ENCODE measurements at places on chromosomes 4 and X. TPM values are rescaled to one million over a fixed set of nuclear protein-coding genes. Genes with fewer than 3 reads are reported as not detected.
A peak's percentile ranks its signal among the peaks of the same experiment; 100 is the strongest.

- DNase-seq: no peak
Measured at GRCh38 chr4:184395971-184396391, 78.4 kb downstream of the IRF2 start.

RHOXF1 gene
- total RNA-seq: not detected

- DNase-seq: no peak
Measured at GRCh38 chr4:62627141-62627540, 1427.0 kb downstream of the ADGRL3 start.

ANXA3 gene
- total RNA-seq: 1.9 TPM

DNA sequence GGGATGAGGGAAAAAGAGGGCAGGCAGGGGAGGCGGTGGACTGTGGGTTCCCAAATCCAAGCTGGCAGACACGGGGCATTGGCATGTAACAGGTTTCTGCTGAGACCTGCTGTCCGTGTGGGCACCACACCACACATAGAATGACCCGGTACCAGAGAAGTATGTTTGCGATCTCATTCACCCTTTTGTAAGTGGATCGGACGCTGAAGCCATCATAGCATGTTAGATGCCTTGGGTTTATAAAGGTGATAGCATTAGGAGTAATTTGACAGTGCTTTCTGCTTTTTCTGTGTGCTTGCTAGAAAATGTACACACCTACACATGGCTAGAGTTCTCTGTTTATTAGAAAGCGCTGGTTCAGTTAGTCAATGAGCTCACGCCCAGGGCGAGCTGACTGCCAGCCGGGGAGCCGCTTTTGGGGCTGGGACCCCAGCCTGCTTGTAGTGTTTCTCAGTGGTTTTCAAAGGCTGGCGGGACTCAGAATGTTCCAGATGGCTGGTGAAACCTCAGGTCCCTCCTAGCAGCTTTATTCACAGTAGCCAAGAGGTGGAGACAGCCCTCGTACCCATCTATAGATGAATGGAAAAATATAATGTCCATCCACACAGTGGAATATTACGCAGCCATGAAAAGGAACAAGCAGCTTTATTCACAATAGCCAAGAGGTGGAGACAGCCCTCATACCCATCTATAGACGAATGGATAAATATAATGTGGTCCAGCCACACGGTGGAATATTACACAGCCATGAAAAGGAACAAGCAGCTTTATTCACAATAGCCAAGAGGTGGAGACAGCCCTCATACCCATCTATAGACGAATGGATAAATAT lies 579 bp downstream of the IL3RA start:
- DNase-seq: peak; percentile 68

DNA sequence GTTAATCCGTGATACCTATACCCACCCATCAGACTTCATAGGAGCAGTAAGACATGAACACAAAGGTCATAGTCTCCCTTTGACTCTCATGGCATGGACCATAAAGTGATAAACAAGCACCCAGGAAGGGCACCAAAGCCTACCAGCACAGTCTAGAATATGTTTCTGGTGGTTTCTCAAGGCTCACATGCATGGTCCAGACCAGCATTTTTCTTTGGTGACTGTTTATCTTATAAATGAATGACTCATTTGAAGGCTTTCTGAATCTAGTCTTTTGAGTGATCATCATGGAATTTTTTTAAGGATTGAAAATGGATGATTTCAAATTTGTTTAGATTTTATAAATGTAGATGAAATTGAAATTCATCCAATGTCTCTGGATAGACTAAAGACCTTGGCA lies 32.0 kb upstream of the AMELX start:
- no peak for DNase-seq

- no peak for DNase-seq
Measured at GRCh38 chrX:150958177-150958576, 25.0 kb upstream of the HMGB3 start.

DNA sequence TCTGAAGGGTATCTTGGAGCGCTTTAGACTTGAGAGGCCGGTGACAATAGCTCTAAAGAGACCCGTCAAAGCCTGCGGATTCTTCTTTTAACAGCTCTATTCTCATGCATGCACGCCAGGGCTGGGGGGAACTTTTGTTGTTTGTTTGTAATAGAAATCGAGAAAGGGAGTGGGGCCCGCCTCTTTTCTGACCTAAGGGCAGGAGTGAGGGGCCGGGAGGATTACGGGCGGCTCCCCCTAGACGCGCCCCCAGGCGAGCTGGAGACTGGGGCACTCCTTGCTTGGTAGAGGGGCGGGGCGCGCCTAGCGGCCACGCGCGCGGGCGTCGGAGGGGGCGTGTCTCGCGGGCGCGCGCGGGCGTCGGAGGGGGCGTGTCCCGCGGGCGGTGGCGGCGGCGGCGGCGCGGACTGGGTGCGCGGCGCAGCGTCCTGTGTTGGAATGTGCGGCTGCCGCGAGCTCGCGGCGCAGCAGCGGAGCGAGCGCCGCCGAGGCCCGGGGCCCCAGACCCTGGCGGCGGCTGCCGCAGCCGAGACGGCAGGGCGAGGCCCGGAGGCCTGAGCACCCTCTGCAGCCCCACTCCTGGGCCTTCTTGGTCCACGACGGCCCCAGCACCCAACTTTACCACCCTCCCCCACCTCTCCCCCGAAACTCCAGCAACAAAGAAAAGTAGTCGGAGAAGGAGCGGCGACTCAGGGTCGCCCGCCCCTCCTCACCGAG lies at the start of gene REST:
Gene REST, plus strand, starts transcription at position 412 of the 717 bp plus-strand sequence. CDS start 2,739 bp downstream, outside the sequence.
- peak; percentile 96 for DNase-seq

LGI2 gene
- total RNA-seq: not detected

FGF5 gene
- not detected for total RNA-seq

SPATA4 gene
- 0.12 TPM for total RNA-seq

DNA sequence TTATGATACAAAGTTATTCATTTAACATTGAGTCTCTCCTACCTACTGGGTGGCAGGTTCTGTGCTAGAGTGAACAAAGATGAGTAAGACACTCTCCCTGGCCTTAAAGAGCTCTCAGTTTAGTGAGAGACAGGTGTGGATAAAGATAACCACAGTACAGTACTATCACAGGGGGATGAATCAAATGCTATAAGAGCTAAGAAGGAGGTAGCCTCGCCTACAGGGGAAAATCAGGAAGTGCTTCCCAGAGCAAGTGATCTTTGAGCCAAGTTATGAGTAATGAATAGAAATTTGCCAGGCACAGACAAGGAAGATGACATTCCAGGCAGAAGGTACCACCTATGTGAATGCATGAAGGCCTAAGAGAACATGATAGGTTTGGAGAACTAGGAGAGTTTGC lies 3.4 kb upstream of the IGBP1 start:
- DNase-seq: no peak

DNA sequence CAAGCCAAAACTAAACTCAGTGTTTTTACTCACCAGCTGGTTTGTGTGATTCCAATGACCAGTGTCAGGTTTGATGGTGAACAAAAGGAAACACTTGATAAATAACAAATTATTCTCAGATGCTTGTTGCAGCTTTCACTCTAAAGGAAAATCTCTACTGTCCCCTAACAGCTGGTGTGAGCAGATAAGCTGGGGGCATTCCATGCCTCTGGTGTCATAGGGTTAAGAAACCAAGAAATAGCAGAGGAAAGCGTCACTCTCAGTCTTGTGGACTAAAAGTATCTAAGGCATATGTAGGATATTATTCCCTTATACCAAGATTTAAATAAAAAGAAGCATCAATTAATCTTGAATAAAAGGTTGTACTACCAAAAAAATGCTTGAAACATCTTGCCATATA lies 24.3 kb downstream of the TRPC5 start:
- DNase-seq: no peak

DNA sequence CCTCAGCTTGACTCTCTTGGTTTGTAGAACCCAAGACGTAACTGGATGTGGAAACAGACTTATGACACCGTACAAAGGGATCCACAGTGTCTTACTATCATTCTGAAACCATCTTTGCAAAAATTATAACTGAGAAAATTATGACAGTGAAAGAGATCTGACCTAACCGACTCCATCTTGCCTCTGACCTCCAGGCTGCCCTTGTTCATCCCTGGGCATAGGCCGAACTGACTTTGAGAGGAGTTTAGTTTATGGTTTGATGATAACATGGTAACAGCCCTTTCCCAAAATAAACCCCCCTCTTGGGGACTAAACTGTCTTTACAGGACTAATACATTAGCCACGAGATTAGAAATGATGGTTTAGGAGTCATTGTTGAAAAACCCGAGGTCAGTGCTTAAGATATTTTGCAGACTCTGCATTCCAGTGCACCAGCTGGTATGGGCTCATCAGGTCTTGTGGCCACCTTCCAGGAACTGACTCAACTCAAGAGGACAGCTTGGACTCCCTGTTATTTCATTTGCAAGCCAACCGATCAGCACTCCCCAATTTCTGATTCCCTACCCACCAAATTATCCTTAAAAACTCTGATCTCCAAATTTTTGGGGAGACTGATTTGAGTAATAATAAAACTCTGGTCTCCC lies 49.6 kb downstream of the CASP3 start:
- DNase-seq: no peak

ASMT gene
- not detected for total RNA-seq

GRCh38 chrX:33134164-33134563 lies 77.2 kb downstream of the DMD start:
- DNase-seq: no peak

AVPR2 gene
- not detected for total RNA-seq

SYAP1 gene
- 19.6 TPM for total RNA-seq

DNA sequence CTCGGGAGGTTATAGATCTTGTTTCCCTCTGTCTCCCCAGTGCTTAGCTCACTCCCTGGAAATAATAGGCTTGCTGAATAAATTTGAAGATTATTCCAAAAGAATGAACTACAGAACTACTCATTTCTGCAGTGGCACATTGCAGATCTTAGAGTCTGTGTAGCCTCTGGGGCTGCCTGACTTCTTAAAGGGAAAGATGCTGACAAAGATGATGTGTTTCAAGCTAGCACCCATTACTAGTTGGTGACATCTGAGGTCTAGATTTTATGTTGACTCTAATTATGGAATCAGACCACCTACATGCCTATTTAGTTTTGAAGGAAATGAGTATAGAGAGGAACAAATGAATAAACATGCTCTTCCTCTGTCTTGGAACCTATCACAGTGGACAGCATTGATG lies 123.7 kb upstream of the KCNIP4 start:
- DNase-seq: no peak

DNA sequence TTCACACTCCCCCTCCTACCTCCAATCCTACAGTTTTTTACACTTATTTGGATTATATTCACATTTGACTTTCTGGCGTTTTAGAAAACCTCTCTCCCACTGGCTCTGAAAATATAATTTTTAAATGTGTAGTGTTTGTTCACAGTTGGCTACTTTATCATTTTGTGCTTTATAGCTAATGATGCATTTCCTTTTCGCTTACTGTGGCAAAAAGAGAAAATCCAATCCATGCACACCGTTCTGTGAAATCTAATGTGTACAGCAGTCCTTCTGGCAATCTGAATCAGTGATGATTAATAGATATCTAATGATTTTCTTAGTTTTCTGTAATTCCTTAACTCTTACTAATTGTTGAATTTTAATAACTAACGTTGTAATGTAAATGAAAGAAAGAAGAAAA lies 271.5 kb downstream of the ARAP2 start:
- no peak for DNase-seq

DNA sequence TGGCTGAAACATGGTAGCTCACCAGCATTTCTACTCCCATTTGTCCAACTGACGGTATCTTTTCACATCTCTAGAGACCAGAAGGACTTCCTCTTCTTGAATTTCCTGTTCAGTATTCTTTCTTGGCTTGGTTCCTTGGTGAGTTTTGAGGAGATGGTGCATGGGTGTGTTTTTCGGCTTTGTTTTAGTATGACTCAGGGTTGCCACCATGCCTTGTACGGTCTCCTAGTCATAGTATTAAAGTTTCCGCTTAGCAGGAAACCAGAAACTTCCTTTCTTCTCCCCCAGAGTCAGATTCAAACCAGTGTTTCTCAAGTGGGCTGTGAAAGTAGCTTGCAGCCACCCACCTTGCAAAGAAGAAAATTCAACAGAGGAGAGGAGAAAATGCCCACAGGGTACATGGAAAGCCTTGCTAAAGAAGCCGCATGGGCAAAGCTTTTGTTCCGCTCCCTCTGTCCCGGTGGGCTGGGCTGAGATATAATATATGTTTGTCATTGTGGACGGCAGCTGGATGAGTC lies 5.7 kb downstream of the CD99 start:
- DNase-seq: peak; percentile 89

MAGEB17 gene
- not detected for total RNA-seq

DNA sequence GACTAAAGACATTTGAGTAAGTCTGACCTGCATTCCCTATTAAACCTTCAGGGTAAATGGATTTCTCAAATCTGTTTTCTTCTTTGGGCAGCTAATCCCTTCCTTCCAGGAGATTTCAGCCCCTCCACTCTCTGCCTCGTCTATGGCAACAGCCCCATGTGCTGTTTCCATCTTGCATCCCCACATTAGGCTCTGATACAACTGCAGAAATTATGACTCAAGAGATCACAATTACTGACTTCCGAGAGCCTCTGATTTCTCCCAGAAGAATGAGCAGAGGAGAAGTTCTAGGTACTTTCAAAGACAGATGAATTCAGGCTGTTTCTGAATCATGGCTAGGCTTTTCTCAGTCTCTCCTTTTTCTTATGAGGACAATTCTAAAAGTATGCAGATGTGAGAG lies 38.7 kb downstream of the RAI2 start:
- DNase-seq: no peak

DNA sequence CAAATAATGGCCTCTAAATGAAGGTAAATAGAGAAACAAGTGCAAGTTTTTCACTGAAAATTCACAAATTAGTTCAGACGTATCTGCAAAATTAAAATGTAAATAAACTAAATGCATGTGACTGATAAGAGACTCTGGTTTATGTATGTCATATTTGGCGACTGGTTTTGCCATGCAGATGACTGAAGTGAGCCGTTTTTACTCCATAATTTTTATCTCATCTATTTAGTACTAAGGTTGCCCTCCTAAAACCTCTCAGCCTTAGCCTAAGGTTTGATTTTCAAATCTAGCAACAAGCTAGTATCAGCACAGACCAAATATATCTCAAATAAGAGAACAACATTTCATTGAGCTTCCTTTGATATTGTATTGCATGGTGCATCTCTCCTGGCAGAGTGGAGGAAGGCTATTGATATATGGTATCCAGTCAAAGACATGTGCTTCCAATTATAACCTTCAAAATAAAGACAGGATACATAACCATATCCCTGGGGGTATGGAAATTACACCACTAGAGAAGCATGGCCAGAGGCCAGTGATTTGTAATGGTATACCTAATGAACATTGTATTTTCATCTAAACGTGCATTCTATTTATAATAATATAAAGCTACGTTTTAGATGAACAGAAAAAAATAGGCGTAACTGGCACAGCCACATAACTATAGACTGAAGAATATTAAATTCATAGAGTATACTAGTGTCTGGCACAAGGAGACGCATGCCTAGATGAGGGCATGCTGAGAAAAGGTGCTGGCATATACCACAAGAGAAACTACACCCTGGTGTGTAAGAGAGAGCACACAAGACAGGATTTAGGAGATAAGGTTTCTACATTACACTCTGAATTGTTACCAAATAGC lies 392.6 kb upstream of the INTU start:
- no peak for DNase-seq
